ENCODE measurements at places on chromosomes 1 and 21.

GRCh38 chr1:17277511-17278159 is 28.7 kb downstream of the PADI3 start:
- DNase-seq = no peak

DNA sequence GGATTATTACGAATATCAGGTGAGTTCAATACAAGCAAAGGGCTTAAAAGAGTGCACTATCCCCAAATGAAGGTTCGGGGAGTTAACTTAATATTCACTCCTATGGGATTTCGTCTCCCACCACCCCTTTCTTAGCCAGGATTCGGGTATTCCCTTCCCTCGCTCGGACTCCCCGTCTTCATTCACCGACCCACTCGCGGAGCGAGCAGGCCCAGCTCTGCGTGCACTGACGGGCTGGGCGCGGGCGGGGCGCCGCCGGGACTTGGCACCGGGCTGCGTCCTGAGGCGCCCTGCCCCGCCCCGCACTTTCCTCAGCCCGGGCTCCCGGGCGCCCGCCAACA is 7.7 kb upstream of the MPZL1 start:
- peak; percentile 62 for DNase-seq

- DNase-seq = no peak
Measured at GRCh38 chr21:42845296-42845965, 33.9 kb downstream of the WDR4 start.

- no peak for DNase-seq
Measured at GRCh38 chr1:237664348-237664747, 226.4 kb downstream of the ZP4 start.

GRCh38 chr1:37954316-37954971 is 7.6 kb upstream of the INPP5B start:
- DNase-seq = peak; percentile 94

GRCh38 chr1:109509176-109510134 is at the start of gene AMIGO1:
Gene AMIGO1 (minus strand): TSS chr1:109509727. CDS start chr1:109508912, 815 bp downstream.
- peak; percentile 46 for DNase-seq

GRCh38 chr1:186654741-186655140 is 25.5 kb downstream of the PTGS2 start:
- DNase-seq = no peak
